ENCODE measurements at places on chromosomes 3 and 15.

GRCh38 chr3:111072031-111072921, 660 bp downstream of the NECTIN3 start:
- peak; percentile 1 for DNase-seq

DNA sequence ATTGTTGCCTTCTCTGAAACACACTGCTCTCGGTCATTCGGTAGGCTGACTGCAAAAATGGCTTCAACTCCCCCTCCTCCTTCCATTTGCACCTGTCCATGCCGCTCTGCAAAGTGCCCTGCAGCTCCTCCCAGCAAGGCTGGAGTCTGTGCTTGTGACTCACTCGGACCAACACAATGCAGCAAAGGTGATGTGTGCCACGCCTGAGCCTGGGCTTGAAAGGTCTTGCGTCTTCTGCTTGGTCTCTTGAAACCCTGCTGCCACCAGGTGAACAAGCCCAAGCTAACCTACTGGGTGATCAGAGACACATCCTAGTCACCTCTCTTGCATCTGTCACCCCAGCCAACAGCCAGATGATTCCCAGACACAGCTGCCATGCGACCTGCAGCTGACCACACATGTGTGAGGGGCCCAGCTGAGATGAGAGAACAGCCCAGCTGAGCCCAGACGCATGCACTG, 71.1 kb downstream of the MGLL start:
- DNase-seq = no peak

DNA sequence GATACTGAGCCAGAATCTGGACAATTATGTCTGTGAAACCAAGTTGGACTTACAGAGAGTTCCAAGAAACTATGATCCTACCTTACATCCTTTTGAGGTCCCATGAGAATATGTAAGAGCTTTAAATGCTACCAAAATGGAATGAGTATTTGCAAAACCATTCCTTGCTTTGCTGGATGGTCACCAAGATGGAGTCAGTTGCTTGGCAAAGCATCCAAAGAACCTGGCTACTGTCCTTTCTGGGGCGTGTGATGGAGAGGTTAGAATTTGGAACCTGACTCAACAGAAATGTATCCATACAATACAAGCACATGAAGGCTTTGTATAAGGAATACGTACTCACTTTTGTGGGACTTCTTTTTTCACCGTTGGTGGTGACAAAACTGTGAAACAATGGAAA, 36.2 kb downstream of the AP4E1 start:
- DNase-seq = no peak

GRCh38 chr3:192833177-192833890, 84.3 kb downstream of the MB21D2 start:
- DNase-seq = no peak

DNA sequence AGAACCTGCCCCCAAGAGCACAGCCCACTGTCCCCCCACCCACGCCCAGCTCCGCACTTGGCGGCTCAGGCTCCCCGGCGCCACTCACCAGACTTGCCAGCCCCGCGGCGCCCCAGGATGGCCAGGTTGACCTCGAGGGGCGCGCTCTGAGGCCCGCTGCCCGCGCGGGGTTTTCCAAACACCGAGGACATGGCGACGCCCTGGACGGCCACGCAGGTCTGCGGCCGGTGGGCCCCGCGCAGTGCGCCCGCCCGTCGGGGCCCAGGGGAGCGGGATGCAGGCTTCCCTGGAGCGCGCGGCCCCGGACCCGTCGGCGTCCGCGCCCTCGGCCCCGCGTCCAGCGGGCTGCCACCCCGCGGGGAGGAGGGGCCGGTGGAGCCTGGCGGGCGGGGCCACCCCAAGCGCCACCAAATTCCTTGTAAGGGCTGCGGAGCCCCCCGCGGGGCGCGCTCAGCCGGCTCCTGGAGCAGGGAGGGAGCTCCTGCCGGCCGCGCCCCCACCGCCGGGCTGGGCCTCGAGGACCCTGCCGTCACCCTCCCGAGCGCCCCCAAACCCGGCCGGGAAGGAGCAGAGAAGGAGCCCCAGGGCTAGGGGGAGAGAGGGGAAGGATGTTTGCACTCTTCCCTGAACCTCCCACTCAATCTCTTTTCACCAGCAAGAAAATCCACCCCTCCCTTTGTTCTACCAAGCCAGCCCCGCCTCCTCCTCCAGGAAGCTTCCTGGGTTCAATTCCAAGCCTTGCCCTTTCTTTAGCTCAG, at the start of gene RASL12:
Gene RASL12 (minus strand): TSS at position 347 of the 758 bp plus-strand sequence. CDS start 156 bp downstream, at position 191.
- DNase-seq = no peak

DNA sequence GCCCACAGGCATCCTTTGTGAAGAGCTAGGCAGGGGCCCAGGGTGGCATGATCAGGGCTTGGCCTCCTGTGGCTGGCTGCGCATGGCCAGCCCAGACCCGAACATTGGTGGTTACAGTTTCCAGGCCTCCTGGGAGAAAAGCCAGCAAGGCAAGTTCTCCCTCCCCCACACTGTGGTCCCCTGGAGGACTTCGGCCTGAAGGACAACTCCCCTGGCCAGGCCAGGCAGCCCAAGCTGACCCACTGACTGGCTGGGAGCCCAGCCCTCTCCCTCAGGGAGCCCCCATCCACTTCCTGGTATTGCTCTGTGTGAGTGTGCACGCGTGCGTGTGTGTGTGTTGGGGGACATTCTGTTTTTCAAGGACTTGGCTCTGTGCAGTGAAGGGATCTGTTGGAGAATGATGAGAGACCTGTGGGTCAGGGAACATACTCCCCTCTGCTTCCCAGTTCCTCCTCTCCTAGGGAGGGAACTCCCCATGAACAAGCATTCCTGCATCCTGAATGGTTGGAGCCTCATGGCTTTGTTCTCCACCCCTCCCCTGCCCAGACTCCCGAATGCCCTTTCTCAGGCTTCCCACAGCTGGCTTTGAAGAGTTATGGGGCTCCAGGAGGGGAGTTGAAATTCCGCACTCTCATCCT, 29.5 kb downstream of the CORO2B start:
- no peak for DNase-seq

DNA sequence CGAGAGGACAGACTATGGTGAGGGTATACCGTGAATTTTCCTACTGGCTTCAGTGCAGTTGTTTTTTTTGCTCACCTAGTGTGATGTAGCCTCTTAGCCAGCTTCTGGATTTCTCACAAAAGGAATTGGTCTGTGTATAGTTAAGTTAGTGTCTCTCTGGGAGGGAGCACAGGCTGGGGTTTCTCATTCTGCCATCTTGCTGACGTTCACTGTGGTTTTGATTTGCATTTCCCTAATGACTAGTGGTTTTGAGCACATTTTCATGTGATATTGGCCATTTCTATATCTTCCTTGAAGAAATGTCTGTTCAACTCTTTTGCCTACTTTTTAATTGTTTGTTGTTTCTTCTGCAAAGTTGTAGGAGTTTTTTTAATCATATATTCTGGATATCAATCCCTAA, 2.2 kb upstream of the CD86 start:
- DNase-seq = no peak

- no peak for DNase-seq
Observed at GRCh38 chr3:72244396-72244795, 459.4 kb upstream of the PROK2 start.

GRCh38 chr15:73927476-73928240, 1.4 kb downstream of the LOXL1 start:
- peak; percentile 33 for DNase-seq

DNA sequence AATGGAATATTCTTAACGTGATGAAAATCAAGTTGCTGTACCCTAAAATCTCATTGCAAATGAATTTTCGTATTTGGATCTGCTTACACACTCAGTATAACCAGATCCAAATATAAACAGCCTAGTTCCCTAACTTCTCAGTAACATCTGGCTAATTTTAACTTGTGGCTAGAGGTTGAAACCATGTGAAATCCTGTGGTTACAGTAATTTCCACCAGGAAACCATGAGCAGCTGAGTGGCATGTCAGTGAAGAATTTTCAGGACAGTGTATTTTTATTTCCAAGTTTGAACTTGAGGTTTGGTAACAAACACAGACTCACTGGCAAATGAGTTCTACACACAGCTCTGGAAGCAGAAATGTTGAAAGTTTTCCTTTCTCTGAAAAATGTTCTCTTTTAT, 754.1 kb downstream of the NR2F2 start:
- no peak for DNase-seq

- DNase-seq = no peak
Observed at GRCh38 chr3:186185194-186185787, 76.4 kb upstream of the ETV5 start.

GRCh38 chr15:45179221-45179985, 8.4 kb downstream of the SHF start:
- DNase-seq = peak; percentile 34

All from erythroblast (primary cell).